ENCODE measurements at places on chromosomes 11 and 22. TPM values are rescaled to one million over a fixed set of nuclear protein-coding genes. Genes with fewer than 3 reads are reported as not detected.

DNA sequence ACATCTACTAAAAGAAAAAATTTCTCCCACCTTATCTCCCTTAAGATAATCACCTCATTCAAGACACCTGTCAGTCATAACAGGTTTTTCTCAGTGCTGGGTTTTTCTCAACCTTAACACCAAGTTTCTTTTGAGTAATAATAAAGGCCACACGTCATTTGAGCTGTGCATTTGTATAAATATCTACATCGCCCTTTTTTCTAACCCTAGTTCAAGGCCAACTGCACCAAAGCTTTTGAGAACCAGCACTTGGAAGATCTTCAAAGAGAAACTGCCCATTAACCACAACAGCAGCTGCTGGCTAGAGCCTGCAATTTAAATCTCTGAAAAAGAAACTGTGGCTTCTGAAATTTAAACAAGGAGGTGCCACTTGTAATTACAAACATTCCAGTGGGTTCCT is 6.9 kb downstream of the CADM1 start:
- peaks cover 8% of the 10 kb centered on the region for H3K36me3 ChIP-seq
- H3K4me1 ChIP-seq, result peaks cover 29% of the 10 kb centered on the region
- no peak overlapping the region for H3K27ac ChIP-seq
- no peak for DNase-seq

DNA sequence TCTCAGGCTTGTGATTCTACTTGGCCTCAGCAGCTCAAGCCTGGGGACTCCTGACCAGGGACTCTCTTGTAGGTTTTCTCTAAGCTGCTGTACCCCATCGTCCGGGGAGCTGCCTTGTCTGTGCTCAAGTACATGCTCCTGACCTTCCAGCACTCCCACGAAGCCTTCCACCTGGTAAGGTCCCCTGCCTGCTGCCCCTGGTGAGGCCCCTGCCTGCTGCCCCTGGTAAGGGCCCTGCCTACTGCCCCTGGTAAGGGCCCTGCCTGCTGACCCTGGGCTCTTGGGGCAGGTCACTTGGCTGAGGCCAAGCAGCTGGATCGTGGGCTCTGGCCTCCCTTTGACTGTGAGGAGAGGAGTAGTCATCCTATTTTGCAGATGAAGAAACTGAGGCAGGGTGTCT is 11.3 kb downstream of the USP35 start:
- no peaks in the 10 kb centered on the region for H3K27me3 ChIP-seq
- no peak overlapping the region for H3K27ac ChIP-seq
- DNase-seq, result no peak

DNA sequence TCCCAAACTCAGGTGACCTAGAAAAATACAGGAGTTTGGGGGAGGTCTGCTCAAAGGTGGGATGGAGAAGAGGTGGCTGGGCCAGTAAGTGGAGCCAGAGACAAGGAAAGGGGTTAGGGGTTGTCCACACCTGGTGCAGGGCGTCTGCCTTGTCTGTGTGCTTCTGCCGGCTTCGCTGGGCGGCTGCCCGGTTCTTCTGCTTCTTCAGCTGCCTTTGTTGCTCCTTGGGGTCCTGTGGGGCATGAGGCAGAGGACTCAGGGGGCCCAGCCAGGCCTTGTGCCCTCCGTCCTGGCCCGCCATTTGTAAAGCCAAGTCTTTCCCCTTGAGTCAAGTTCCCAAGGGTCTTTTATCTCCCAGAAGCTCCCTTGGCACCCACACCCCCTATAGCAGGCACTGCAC is 2.5 kb downstream of the BATF2 start:
- no peaks in the 10 kb centered on the region for H3K27me3 ChIP-seq
- H3K4me3 ChIP-seq, result no peak overlapping the region

GRCh38 chr11:15985127-15985859 is 371.1 kb downstream of the SOX6 start:
- H3K4me3 ChIP-seq, result no peak overlapping the region
- no peak for DNase-seq
- no peaks in the 10 kb centered on the region for H3K27me3 ChIP-seq
- H3K36me3 ChIP-seq, result no peaks in the 10 kb centered on the region
- H3K27ac ChIP-seq, result no peak overlapping the region

GRCh38 chr22:17403906-17404305 is 34.6 kb downstream of the CECR2 start:
- no peak overlapping the region for H3K4me3 ChIP-seq
- no peaks in the 10 kb centered on the region for H3K27me3 ChIP-seq
- peaks cover 18% of the 10 kb centered on the region for H3K4me1 ChIP-seq
- no peak for DNase-seq
- H3K27ac ChIP-seq, result no peak overlapping the region
- H3K36me3 ChIP-seq, result no peaks in the 10 kb centered on the region

DNA sequence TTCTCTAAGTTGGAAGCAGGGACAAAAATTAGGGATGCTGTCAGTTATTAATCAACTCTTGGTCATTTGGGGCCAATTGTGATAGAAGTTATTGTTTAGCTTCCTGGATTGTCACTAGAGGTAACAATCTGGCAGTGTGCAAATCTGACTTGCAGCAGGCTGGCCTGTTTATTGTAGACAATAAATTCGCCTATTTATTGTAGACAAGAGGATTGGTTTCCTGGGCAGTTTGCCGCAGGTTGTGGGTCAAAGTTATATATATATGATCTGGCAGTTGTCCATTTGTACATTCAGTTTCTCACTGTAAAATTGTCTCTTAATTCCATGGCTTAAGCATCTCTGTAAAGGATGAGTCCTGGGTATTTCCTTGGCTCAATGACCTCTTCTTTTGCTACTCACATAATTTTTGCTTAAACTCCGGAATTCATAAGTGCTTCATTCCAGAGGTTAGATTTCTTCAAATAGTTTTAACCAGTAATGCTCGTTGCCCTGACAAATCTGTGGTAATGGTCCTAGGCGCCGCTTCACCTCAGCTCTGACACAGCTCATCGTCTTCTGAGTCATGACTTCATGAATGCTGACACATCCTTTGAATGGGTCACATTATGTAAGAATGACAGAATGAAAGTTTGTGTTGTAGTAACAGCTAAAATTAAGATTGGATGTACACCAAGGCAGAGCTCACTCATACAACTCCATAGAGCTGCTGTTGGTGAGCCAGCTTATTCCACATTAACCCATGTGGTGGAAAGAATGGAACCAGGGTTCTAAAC is 7.8 kb upstream of the MMP3 start:
- no peak overlapping the region for H3K27ac ChIP-seq
- DNase-seq, result no peak
- no peaks in the 10 kb centered on the region for H3K36me3 ChIP-seq
- no peak overlapping the region for H3K4me3 ChIP-seq
- peaks cover 2% of the 10 kb centered on the region for H3K27me3 ChIP-seq
- no peaks in the 10 kb centered on the region for H3K4me1 ChIP-seq

GRCh38 chr11:115670538-115671205 is 166.5 kb upstream of the CADM1 start:
- peaks cover 31% of the 10 kb centered on the region for H3K4me1 ChIP-seq
- H3K36me3 ChIP-seq, result no peaks in the 10 kb centered on the region
- H3K4me3 ChIP-seq, result no peak overlapping the region
- H3K27me3 ChIP-seq, result peaks cover 22% of the 10 kb centered on the region

GRCh38 chr22:44391481-44392445 is 79.0 kb upstream of the SHISAL1 start:
- no peak overlapping the region for H3K27ac ChIP-seq
- no peak for DNase-seq
- H3K36me3 ChIP-seq, result no peaks in the 10 kb centered on the region
- no peaks in the 10 kb centered on the region for H3K27me3 ChIP-seq

DNA sequence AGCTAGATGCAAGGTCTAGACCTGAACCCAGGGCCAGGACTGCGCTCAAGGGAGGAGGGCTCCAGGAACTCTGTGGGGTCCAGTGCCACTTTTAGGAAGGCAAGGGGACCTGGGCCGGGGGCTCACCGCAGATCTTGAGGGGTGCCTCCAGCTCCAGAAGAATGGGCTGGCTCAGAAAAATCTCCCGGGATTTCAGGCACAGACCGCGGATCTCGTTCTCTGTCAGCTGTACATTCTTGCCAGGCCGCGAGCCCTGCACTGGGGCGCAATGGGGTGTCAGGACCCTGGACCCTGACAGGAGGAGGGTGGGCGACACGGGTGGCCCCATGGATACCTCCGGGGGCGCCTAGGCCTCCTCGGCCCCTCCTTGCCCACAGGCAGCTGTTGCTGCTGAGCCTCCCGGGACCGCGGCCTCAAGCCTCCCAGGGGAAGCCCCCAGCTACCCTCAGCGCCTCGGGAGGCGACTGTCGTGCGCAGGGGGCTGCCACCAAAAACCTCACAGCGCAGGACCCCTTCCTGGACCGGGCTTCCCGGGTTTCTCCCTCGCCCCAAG is 640 bp downstream of the PPP1CA start:
- no peak for DNase-seq
- no peak overlapping the region for H3K27ac ChIP-seq
- H3K27me3 ChIP-seq, result no peaks in the 10 kb centered on the region
- no peaks in the 10 kb centered on the region for H3K36me3 ChIP-seq

The OR51B2 gene
- not detected for total RNA-seq

Measured in neural crest cell (in vitro differentiated cells).